RCC 7860 (cell line): ENCODE measurements at places on chromosomes 6 and 20.

DNA sequence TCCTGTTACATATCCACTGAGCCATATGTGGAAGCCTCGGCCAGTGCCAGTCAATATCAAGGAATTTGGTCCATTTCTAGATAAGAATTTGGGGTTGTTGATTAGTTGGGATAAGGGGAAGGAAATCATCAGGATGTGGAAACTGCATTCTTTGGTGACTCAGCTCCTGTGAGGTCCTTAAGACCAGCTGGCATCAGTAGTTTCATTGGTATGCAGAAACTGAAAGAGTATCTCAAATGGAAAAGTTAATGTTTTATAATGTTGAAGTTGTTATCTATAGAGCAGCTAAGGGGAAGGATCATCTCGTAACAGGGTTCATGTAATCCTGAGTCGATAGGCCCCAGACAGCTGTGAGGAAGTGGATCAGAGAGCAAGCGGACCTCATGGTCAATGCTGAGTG lies 87.9 kb upstream of the PRND start:
- peak; percentile 70 for DNase-seq

DNA sequence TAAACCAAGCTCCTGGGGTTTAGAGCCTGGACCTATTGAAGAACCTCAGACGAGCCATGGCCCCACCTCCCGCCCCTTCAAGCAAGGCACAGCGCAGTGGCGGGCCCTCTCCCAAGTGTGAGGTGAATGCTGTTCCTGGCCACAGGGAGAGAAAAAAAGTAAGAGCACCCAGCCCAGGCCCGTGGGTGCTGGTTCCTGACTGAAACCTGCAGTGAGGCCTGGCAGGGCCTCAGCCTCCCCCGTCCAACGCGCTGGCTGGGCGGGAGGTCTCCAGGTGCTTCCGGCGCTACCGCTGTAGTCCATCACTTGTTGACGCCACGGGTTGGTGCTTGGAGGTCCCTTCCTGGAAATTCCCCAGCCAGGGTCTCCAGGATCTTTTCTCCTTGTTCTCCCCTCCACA lies 5.5 kb upstream of the FAM83C start:
- DNase-seq = no peak

DNA sequence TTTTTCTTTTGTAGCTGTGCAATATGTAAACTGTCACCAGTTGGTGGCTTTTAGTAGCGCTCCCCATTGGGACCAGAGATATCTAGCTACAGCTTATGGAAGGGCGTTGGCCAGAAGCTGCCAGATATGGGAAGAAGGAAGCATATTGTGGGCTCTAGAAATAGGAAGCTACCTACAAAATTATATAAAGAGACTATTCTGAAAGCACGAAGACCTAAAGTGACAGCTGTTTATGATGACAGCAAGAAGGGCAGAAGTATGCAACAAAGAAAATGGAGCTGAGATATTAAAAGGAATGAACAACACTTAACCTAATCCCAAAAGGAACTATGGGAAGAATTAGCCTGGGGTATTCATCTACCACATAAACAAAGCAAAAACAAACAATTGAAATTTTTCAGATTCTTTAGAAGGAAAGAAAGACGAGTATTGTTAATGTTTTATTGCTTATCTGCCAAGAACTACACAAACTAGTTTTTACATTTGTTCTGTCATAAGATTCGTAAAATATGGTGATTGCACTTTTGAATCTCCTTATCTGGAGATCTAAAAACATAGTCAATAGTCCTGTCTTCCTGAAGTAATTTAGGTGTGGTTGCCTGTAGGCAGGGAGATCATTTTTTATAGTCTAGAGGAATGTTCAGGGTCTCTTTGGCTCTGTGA lies 81.6 kb downstream of the NCOA7 start:
- no peak for DNase-seq

DNA sequence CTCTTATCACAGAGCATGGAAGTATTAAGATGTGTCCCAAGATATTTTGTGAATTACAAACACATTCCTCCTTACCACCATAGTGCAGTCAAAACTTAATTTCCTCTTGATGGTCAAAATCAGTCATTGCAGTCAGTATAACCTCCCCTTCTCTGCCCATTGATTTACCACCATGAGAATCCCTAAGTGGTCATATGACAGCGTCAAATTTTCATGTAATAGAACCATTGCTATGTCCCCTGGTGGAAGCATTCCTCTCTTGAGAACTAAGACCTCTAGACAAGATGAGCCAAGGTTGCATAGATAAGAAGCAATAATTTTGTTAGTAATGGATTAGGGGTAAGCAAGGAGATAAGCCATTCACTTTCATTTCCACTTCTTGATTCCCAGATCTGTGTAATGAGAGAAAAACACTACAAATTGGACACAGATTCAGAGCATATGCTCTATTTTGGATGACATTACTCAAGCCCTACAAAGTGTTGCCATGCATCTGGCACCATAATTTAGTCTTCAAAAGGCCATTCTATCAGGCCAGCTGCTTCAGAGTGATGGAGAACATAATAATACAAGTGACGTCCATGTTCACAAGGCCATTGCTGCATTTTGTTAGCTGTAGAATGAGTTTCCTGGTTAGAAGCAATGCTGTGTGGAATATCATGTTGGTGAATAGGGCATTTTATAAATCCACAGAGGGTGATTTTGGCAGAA lies 49.6 kb upstream of the PDE7B start:
- no peak for DNase-seq

- DNase-seq = peak; percentile 37
Measured at GRCh38 chr6:44253307-44254101, 3.8 kb downstream of the SLC35B2 start.

GRCh38 chr6:108655806-108656651 lies 95.3 kb downstream of the FOXO3 start:
- DNase-seq = no peak

GRCh38 chr6:109194880-109195279 lies 99.6 kb downstream of the CEP57L1 start:
- no peak for DNase-seq

DNA sequence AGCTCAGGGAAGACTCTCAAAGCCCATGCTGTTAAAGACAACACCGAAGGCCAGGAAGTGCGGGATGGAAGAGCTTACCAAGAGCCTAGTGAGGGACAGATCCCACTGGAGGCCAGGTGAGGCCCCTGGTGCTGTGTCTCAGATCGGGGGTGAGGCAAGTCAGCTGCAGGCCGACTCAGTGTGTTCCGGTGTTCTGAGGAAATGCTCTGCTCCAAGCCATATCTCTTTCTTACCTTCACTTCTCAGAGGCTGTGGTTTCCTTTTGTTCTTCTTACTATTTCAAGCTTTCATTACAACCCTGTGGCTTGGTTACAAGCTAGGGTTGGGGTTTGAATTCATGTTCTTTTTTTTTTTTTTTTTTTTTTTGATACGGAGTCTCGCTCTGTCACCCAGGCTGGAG lies 114.3 kb upstream of the ZFP64 start:
- DNase-seq = no peak

- DNase-seq = no peak
Measured at GRCh38 chr6:27321901-27322300, 9.8 kb upstream of the POM121L2 start.

GRCh38 chr6:110810896-110811586 lies 4.2 kb downstream of the CDK19 start:
- DNase-seq = no peak

GRCh38 chr20:46342451-46343347 lies 34.4 kb upstream of the CDH22 start:
- no peak for DNase-seq

- no peak for DNase-seq
Measured at GRCh38 chr20:60447703-60448102, 489.5 kb downstream of the CDH26 start.

DNA sequence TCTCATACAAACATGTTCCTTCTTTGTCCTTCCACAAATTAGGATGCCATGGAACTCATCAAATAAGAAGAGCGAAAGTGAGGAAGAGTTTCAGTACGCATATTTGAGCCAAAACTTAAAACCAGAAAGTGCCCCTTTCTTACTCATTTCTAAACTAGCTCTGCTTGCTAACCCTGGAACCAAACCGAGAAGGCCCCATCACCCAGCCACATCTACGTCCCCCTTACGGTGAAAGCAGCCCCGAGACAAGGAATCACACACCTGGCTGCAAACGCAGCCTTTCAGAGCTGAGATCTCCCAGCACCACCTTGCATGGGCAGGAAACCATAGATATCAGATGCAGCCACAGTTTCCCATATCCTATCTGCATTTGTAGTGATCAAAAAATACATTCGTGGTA lies 28.5 kb downstream of the TRERF1 start:
- no peak for DNase-seq

- DNase-seq = no peak
Measured at GRCh38 chr6:110542311-110543024, 66.1 kb upstream of the SLC22A16 start.

GRCh38 chr6:130518588-130518987 lies 152.8 kb downstream of the TMEM200A start:
- DNase-seq = no peak

- DNase-seq = no peak
Measured at GRCh38 chr20:63517376-63518309, 2.9 kb upstream of the PPDPF start.

GRCh38 chr6:164195278-164195941 lies 780.9 kb downstream of the QKI start:
- no peak for DNase-seq

DNA sequence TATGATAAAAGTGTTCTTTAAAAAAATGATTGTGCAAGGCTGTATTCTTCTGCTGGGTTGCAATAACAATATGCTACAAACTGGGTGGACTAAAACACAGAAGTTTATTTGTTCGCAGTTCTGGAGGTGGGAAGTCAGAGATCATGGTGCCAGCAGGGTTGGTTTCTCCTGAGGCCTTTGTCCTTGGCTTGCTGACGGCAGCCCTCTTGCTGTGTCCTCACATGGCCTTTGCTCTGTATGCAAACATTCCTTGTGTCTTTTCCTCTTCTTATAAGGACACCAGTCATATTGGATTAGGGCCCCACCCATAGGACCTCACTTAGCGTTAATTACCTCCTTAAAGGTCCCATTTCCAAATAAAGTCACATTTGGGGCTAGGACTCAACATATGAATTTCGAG lies 220.4 kb downstream of the SAMD5 start:
- DNase-seq = no peak
